ENCODE measurements at places on chromosomes 2 and 18.
A peak's percentile ranks its signal among the peaks of the same experiment; 100 is the strongest.

GRCh38 chr2:180952082-180952481 lies 28.3 kb upstream of the UBE2E3 start:
- no peak for DNase-seq

DNA sequence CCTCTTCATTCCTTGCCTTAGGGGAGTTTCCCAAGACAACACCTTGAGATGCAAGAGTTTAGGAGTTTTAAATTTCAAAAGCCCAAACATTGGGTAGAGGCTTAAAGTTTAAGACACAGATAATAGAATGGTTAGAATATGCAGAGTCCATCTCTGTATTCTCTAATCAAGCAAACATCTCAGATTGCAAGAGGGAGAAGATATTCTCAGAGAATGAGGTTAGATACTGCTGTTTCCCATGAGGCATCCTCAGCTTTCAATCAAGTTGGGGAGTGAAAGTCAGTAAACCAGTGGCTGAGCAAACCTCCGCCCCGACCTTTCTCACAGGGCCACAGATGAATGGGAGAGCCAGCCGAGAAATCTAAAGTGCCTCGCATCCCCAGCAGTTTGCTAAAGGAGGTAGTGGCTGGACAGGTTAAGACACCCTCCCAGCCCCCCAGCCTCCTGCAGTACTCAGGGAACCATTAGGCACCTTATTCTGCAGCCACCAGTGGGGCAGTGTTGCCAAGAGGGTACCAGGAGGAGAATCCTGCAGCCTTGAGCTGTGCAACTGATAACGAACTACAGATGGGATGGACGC lies 30.0 kb downstream of the FBXO36 start:
- DNase-seq = no peak

DNA sequence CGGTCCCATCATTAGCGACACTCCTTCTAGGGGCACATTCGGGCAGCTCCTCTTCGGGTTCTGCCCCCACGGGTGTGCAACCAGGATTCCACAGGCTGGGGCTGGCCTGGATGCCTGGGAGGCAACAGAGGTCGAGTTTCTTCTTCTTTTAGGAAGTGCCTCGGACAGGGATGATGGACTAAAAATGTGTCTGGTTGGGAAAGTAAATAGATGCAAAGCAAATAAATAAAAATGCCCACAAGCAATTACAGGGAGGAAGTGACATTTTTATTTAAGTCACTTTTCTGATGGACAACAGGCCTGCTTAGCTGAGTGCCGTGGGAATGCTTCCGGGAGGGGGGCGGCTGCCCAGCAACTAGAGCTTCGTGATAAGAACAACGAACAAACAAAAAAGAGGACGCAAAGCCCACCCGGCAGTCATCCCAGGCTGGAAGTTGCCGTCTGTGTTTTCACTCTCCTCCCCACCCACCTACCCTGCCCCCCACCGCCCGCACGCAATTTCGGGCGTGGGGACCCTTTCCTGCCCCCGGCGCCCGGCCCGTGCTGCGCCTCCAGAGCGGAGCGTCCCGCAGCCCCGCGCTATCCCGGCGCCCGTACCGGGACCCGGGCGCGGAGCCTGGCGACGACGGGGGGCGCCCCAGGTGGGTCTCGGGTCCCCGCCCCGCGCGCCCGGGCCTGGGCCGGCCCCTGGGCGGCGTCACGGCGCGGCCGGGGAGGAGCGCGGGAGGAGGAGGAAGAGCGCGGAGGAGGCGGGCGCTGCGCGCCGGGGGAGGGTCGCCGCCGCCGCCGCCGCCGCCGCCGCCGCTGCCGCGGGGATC lies 412 bp upstream of the NCK2 start:
- peak; percentile 61 for DNase-seq

DNA sequence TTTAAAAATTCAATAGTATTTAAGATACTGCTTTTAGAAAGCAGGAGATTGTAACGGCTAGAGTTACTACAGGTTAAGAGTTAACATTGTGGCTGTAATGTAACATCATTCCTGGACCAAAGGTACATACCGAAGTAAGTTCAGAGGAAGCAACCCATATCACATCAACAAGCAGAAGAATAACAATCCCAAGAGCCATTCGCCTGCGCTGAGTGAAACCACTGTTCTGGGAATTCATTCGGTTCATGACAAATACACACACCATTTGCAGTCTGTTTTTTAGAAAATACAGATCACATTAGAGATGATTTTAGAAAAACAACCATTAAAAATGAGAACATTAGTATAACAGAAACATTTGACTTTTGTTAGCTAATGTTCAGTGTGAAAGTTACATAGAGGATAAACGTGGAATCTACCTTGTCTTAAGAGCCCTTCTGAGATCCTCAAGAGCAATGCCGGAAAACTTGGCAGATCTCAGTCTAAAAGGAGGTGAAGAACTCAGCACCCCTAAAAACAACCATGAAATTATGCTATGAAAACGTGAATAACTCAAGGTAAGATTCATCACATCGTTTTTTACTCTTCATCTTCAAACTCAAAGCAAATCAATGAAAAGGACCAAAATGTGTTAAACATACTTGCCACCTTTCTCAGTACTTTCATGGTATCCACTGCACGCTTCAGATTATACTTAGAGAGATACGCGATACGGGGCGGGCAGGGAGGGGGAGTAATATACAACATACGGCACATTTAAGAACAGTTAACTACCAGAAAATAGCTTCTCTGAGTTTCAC lies 1.2 kb downstream of the SLC35F5 start:
- DNase-seq = no peak

GRCh38 chr18:58578835-58579560 lies 49.9 kb downstream of the ALPK2 start:
- peak; percentile 95 for DNase-seq

DNA sequence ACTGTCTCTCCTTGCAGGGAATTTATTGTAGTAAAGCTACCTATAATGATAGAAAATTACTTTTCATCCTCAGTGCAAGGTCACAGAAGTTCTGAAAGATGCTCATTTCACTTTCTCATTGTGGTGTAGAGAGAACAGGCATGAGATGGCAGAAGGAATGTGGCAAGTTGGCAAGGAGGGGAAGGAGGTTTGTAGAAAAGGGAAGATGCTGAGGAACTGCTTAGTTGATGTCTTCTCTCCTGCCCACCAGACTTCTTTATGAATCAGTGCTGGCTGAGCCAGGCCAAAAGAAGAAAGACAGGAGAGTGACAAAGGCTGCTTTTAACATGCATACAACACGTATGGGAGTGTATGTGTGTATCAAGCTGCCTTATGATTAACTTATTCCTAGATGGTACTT lies 164.4 kb downstream of the PRPF40A start:
- no peak for DNase-seq

DNA sequence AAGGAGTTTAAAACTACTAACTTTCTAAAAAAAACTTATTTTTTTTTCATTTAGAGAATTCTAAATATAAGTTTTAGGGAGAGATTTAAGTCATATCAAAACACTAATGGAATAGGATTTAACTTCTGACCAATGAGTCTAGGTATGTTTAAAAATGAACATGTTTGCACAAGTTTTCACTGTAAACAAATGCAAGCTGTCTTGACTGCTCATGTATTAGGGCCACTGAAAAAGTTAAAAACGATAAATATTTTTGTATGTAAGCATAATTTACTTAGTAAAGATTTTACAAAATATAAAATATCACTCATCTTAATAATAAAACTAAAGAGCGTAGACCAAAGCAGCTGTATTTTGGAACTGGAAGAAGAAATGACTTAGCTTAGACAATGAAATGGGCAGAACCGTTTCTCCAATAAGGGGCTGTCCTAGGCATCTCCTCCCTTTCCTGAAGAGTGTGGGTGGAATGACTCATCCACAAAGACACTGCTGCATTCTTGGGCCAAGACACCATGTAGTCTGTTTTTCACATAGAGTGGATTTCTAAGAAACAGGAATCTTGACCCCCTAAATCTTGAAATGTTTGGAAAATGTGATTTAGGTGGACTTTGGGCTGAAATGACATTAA lies 118.8 kb downstream of the MEP1B start:
- peak; percentile 71 for DNase-seq

DNA sequence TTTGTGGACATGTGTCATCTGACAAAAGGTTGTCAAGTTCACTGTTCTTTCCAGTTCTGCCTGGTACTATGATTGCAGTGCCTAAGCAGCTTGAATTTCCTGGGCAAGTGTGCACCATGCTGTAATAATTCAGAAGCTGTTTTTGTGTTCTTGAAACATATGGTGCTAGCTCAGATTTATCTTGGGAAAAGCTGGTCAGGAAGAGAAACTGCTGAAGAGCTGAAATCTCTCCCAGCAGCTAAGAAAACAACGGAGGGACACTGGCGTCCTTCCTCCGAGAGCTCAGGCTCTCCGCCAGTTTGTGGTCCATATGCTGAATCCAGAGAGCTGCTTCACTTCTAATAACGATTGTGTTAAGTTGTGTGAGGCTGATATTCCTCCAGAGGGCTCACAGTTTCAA lies 642.0 kb downstream of the DPP10 start:
- DNase-seq = no peak

GRCh38 chr18:37930640-37931039 lies 365.0 kb upstream of the CELF4 start:
- no peak for DNase-seq

- no peak for DNase-seq
Observed at GRCh38 chr2:190405070-190405469, 3.1 kb upstream of the MFSD6 start.

DNA sequence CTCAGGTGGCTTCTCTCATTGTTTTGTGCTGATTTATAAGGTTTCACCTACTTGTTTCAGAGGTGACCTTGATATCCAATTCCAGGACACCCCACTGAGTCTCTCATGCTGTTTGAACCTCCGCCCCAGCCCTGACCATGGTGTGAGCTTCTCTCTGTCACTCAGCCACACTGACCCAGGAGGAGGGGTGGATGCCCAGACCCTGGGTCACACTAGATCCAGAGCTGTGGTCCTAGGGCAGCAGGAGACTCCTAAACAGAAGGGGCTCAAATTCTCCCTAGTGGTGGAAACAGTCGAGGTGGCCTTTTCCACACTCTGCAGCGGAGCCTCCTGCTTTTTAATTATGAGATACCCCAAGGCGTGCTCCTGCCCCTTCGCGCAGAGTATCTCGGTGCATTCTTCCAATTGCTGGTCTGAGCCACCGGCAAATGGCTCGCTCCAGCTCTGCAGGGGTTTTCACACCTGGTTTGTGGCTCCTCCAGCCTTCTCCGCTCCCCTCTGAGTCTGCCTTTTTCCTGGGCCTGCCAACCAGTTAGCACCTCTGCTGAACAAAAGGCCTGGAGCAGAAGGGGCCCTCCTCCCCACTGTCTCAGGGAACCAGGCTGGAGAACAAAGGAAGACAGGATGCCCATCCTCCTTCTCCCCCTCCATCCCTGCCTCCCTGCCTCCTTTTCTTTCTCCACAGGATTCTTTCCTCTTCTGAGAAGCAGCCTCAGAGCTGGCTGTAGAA lies 147.3 kb upstream of the SPRED2 start:
- DNase-seq = no peak

GRCh38 chr2:241412144-241412543 lies 56.1 kb downstream of the FARP2 start:
- DNase-seq = peak; percentile 95

DNA sequence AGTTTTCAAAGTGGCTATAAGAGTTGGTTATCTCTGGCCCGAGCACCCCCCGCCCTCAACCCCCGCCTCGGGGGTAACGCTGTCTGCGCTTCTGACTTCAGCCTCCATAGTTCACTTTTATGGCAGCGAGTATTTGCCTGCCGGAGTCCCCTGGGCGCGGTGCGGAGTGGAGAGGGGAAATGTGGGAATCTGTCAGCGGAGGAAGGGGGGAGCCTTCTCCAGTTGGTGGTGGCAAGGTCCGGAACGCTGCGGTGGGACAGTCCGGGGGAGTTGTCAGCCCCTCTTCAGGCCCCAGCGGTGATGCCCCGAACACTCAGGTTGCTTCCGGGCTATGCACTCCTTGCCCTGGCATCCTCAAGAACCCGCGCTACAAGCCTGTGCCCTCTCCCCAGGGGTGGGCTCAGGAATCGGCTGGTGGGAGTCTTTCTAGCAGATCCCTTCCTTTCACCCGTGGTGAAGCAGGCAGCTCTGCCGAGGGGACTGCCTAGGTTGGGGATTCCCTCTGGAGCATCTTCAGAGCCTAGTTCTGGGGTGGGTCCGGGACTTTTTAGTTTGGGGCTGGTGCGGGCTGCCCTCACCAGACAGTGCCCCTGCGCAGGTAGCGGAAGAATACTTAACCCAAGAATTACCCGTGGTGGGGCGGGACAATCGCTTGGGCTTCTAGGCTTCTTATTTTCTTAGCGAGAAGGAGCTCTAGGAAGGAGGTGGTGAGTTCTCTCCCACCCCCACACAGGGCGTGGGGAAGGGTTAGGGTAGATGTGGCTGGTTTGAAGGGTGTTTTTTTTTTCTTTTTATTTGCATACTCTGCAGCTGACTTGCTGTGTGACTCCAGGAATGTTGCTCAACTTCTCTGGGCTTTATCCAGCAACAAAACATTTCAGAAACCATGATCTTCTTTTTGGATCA lies 1.6 kb downstream of the ATOH8 start:
- DNase-seq = no peak

DNA sequence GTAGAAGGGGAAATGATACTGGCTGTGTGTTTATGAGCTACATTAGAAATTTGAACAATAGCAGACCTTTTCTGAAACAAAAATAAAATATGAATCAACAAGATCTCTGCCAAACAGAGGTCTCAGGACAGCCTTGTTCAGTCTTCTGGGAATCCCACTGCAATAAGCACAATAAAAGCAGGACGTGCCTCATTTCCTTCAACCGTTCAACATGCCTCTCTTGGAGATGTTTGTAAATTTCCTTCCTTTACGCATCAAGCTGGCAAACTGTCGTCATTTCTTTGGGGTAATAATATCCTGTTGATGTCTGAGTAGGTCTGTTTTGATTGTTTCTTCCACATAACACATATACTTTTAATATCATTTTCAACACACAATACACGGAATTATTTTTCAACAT lies 77.2 kb downstream of the TCF4 start:
- peak; percentile 66 for DNase-seq

- DNase-seq = no peak
Observed at GRCh38 chr2:216653093-216653799, 20.0 kb downstream of the IGFBP2 start.

DNA sequence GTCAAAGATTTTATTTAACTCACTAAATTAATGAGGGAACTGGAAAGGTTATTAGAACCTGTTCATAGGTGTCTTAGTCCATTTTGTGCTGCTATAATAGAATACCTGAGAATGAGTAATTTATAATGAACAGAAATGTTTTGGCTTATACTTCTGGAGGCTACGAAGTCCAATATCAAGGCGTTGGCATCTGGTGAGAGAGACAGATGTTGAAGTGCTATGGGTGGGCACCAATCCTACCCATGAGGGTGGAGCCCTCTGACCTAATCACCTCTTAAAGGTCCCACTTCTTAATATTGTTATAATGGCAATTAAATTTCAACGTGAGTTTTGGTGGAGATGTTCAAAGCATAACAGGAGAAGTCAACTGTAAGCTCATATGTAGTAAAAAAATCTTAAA lies 5.1 kb downstream of the RPIA start:
- no peak for DNase-seq

DNA sequence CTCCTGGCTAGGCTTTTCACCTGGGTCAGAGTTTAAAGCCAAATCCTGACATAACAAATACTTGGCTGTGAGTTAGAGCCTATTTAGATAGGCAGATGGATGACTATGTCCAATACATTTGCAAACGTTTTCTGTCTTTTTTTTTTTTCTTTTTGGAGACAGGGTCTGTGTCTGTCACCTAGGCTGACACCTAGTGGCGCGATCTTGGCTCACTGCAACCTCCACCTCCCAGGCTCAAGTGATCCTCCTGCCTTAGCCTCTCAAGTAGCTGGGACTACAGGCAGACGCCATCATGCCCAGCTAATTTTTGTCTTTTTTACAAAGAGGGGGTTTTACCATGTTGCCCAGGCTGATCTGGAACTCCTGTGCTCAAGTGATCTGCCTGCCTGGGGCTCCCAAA lies 124.8 kb downstream of the DYM start:
- DNase-seq = no peak

- DNase-seq = peak; percentile 20
Observed at GRCh38 chr2:96116424-96116878, at the start of gene ADRA2B. Gene ADRA2B, minus strand, starts transcription at chr2:96116571. Its CDS starts 422 bp downstream, at chr2:96116149.

- DNase-seq = no peak
Observed at GRCh38 chr18:33697498-33697897, 119.5 kb downstream of the ASXL3 start.
